ENCODE measurements at places on chromosomes 3 and 15.
A peak's percentile ranks its signal among the peaks of the same experiment; 100 is the strongest.

GRCh38 chr3:161016417-161017313 lies 88.5 kb downstream of the B3GALNT1 start:
- DNase-seq = no peak

DNA sequence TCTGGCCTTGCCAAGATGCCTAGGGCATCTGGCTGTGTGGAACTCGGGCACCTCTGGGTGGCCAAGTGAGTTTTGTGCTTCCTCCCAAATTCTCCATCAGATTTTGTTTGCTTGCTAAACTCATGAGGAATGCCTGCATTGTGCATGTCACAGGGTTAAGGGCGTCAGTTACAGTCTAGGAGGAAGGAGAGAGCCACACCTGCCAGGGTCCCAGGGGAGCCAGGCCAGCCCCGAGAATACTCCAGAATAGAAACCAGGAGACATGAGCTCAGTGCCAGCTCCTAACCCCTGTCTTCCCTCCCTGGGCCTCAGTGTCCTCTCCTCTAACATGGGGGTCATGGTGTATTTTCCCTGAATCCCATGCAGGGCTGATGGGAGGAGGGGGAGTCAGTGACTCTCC lies 22.0 kb upstream of the SKOR1 start:
- no peak for DNase-seq

- DNase-seq = no peak
Measured at GRCh38 chr15:32831485-32831884, 113.7 kb downstream of the GREM1 start.

GRCh38 chr3:87333393-87333892 lies 57.1 kb upstream of the POU1F1 start:
- DNase-seq = peak; percentile 76

DNA sequence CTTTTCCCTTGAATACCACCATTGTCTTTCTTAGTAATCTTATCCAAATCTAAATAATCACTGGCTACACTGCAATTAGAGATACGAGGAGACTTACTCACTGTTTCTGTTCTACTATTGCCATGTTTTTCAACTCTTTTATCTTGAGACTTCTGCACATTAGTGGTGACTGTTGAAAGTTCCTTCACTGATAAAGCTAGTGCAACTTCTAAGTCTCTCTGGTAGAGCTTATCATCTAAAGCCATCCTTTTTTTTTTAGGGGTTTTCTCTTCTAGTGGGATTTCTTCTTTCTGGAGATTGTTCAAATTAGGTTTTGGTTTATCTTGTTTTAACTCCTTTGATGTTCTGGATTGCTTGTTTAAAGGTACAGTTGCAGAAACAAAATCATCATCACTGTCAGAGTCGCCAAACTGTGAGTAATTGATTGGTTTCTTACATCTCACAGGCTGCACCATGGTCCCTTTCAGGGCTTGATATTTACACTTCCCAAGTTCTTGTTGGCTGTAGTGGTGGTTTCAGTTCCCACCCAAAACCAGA lies 37.7 kb downstream of the NCK1 start:
- DNase-seq = peak; percentile 45

DNA sequence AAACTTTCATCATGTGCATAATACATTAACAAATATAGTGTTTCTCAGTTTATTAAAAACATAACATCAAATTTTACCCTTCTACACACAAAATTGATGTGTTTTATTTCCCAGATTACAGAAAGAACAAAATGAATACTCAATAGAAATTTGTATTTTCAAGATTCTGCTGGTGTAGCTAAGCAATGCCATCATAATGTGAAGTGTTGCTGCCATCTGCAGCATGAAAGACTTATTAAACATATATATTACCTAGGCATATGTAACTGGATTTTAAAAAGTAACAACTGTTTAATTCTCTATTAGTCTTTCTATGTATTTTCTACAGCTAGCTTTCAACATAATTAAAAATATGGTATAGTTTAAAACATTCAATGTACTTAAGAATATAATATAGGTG lies 27.5 kb downstream of the PLSCR5 start:
- DNase-seq = peak; percentile 23
